ENCODE measurements at places on chromosomes 5 and 9. TPM values are rescaled to one million over a fixed set of nuclear protein-coding genes. Genes with fewer than 3 reads are reported as not detected.

DNA sequence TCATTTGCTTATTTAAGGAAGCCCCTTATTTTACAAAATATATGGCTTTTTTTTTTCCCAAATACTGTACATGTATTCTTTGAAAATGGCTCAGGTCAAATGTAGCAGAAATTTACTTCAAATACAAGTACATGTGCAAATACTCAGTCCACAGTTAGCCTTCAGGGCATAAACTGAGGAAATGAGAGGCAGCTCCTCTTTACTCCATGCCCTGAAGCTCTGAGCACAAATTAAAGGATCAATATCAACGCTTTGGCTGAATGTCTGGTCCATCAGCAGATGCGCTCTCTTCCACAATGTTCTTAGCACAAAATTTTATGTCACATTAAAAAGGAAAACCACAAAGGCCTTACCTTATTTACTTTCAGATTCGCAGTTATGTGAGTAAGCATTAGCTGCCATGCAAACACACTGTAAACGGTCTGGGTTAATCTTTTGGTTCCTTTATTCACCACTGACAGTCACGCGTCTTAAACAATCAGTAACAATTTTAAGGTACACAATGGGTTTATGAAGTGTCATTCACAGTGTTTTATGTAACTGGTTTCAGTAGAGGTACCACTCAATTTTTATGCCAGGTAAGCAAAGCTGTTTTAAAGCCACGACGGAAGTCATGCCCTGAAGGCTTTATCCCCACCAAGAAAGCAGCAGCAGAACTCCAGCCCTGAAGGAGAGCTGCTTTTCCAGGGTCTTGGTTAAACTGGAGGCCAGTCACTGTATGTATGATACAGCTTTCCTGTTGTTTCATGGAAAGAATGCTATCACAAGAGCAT lies 103.4 kb downstream of the OTULIN start:
- no peak for DNase-seq

MYO10 gene
- 75.5 TPM for total RNA-seq

DNA sequence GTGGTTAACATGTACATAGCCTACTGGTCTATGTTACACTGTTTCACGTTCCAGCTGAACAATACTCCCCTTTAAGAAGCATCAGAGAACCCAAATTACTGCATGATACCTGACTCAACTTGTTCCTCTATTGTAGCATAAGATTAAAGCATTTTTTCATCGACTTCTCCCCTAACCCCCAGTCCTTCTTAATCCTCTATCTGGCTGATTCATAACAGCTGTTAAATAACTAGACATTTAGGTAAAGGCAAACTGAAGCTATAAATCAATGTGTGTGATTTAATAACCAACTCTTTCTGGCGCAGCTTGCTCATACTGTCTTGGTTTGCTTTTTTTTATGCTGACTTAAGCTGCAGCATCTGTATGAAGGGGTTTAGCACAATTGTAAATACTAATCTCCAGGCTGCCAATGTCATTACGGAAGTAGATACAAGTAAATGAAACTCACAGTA lies 94.2 kb upstream of the MTAP start:
- no peak for DNase-seq

DNA sequence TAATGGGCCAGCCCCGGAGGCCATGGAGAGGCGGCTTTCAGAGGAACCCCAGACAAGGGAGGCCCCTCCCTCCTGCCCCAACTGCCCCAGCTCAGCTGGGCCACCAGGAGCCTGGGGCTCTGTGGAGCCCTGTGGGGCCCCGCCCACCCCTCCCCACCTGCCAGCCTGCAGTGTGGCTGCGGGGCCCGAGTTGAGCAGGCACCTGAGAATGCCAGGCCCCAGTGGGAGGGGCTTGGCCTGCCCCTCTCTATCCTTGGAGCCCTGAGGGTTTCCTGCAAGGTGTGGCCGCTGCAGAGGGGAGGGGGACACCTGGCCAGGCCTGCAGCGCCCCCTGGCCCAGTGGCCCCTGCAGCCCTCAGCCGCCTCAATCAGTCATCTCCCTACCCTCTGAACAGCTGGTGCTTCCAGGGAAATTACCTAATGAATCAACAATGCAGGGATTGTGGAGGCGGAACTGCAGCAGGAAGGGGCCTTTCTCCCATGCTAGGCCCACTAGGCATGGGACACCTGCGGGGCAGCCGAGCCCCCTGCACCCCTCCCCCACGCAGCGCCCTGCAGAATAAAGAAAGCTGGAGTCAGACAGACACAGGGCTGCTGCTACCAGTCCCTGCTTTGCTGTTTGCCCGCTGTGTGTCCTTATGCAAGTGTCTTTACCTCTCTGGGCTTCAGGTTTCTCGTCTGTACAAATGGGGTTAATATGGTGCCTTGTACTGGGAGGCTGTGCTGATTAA lies 48.0 kb downstream of the LMX1B start:
- DNase-seq, result no peak

FRRS1L gene
- total RNA-seq, result 140 TPM

- DNase-seq, result no peak
These were observed 65.3 kb upstream of the ADAMTS2 start for GRCh38 chr5:179410291-179411160.

- DNase-seq, result no peak
These were observed 281.7 kb upstream of the TRPM3 start for GRCh38 chr9:71403106-71403505.

DNA sequence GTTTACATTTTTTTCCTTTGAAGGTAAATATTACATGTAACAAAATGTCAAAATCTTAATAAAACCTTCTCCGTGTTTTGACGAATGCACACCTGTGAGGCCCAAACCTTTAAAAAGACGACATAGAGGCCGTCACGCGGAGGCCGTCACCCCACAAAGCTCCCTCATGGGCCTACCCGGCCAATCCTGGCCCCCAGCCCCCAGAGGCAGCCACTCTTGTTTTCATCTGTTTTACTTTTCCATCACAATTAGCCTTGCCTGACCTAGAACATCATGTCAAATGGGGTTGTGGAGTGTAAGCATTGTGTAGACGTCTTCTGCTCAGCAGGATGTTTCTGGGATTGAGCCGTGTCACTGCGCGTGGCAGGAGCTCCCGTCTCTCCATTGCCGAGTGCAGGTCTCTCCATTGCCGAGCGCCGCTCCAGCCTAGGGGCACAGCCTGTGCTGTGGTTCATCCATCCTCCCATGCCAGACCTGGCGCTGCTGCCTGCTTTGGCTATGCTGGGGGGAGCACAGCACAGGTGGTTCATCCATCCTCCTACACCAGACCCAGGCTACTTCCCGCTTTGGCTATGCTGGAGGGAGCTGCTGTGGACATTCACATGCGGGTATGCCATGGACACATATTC lies 52.2 kb upstream of the IRX4 start:
- DNase-seq, result no peak

ARID3C gene
- 0.57 TPM for total RNA-seq

Measured in dorsolateral prefrontal cortex (tissue), 122 donors.